Stimulated activated CD8-positive, alpha-beta memory T cell treated with anti-CD3 and anti-CD28 coated beads, Interleukin-7, amount 100 ng/mL, for 1 hour (primary cell): ENCODE measurements at places on chromosomes 3 and 15.

DNA sequence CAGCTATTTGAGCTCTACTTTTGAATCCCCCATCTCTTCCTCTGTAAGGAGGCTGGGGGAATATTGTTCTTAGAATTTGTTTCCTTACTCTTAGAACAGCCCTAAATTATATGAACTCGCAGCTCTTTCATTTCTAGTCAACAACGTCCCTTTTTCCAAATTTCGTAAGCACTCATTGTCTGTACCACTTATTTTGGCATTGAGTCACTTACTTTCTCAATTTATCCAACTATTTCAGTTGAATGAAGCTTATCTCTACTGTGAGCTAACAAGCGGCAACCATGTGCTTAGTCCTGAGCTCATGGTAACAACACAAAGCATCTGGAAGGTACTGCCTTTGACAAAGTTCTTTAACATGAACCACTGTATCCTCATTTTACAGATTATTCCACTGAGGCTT, 191.1 kb downstream of the GREM1 start:
- DNase-seq = no peak

GRCh38 chr3:143103652-143104051, 15.9 kb upstream of the CHST2 start:
- no peak for DNase-seq

DNA sequence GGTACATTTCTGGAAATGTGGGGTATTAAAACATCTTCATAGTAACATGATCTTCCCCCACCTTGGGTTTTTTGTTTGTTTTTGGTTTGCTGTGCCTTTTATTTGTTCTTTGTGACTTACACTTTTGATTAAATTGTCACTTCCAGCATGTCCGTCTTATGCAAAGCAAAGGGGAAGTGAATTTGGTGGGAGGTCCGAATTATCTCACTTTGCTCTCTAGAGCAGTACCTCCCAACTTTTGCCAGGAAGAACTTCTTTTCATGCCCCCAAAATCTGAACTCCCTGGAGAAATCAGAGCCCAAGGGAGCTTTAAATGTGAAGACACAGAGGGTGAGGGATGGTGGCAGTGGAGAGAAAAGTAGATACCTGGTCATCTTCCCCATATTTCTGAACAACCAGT, 173.1 kb downstream of the IL5RA start:
- no peak for DNase-seq

DNA sequence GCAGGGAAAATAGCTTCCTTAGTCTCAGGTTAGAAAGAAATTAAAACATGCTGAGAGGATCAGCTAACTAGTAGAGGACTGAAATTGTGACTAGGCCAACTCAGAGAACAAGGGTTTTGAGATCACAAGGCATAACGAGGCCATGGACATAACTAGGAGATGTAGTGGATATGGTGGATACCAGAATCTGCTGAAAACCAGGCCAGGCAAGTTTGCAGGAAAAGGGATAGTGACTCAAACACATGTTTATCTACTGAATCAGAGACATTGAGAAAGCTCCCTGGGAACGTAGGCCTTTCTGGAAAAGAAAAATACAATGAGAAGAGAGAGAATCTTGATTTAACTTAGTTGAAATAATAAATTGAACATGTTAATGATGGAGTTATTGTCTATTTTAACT, 326.5 kb upstream of the GBE1 start:
- no peak for DNase-seq

DNA sequence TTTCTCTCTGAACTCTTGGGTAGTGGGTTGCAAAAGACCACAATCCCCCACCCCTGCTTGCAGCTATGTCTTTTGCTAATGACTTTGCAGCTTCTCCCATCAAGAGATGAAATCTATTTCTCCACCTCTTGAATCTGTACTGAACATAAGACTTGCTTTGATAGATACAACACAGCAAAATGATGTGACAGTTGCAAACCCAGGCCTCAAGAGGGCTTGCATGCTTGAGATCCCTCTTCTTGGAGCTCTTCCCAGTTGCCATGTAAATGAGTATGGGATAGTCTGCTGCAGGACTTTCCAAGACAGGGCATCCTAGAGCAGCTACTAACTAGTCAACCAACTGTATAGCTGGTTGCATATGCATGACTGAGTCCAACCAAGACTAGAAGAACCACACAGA, 783.6 kb downstream of the PDCD6IP start:
- DNase-seq = no peak

- DNase-seq = no peak
Measured at GRCh38 chr15:69149163-69149562, 11.3 kb upstream of the GLCE start.

DNA sequence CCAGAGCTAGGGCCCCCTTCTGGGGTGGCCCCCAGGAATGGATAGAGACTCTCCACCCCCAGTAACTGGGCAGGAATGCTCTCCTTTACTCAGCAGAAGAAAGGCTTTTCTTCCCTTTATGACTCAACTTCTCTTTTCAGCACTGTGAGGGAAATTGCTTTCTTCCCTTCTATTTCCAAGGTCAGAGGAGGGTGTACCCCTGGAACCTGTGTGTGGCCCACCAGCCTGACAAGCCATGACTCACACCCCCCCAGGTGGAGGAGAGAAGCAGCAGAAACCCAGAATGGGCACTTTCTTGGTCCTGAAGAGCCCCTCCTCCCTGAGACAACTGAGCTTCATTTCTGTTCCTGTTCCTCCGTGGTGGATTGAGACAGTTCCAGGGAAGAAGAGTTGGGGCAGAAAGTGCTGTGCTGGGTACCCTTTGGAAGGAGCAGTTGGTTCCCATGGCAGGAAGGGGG, 2.7 kb upstream of the ANKRD63 start:
- DNase-seq = no peak

GRCh38 chr15:93144463-93145236, 55.6 kb upstream of the RGMA start:
- DNase-seq = no peak

- no peak for DNase-seq
Measured at GRCh38 chr3:157585386-157585785, 82.2 kb upstream of the VEPH1 start.

- DNase-seq = no peak
Measured at GRCh38 chr3:169143506-169143905, 520.0 kb downstream of the MECOM start.
